Activated T-helper 1 cell treated with anti-CD3 and anti-CD28 coated beads, Interleukin-2, amount 50 U/mL, for 16 hours (primary cell): ENCODE measurements at places on chromosomes 4 and X.

- no peak for DNase-seq
Measured at GRCh38 chr4:123516576-123516975, 120.0 kb downstream of the SPRY1 start.

DNA sequence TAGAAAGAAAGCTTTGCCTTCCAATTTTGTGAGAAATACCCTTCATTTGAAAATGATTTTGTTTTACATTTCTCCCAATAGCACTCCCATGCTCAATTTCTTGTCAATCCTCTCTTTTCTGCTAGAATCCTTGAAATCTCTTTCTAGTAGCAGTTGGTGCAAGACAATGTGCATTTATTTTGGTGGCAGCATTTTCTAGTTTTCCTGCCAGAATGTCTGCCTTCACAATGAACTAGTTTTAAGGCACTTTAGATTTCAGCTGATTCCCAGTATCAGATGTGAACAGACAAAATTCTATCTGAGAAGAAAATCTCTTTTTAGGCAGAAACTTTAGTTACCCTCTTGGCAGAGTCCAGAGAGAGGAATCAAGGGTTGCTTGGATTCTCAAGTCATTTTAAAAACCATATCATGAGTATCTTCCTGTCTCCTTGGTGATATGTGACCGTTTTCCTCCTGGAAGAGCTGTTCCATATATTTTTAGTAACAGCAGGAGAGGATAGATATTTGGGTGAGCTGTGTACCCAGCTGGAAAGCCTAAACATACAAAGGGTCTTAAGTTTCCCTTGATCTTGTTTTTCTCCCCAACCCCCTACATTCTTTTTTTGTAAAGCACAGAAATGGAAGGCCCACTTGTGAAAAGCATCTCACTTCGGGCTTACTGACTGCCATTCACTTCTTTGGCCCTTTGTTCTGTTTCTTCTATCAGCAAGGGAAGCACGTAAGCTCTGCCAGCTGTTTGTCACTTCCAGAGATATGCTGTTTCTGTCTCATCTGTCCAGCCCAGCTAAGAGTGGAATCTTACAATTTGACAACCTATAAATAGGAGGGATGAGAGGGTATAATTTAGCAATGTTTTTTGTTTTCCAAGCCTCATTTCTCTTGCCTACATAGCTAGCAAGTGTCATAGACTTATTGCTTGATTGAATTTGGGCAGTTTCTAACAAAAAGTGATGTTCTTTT, 38.7 kb downstream of the TSPAN7 start:
- no peak for DNase-seq

GRCh38 chr4:106329041-106329618, 12.8 kb downstream of the AIMP1 start:
- DNase-seq = no peak

GRCh38 chr4:64857198-64857597, 447.9 kb upstream of the TECRL start:
- no peak for DNase-seq
